Left ventricle myocardium inferior (tissue), 1 donor: ENCODE measurements at places on chromosomes 13 and 19. TPM values are rescaled to one million over a fixed set of nuclear protein-coding genes. Genes with fewer than 3 reads are reported as not detected.
A peak's percentile ranks its signal among the peaks of the same experiment; 100 is the strongest.

The PSG11 gene
- total RNA-seq = not detected

GRCh38 chr19:46624958-46625661 lies at the start of gene PTGIR:
Gene PTGIR, minus strand, starts transcription at chr19:46625089. Its CDS starts 864 bp downstream, at chr19:46624225.
- no peaks in the 10 kb centered on the region for H3K36me3 ChIP-seq
- H3K4me1 ChIP-seq = peaks cover 75% of the 10 kb centered on the region
- no peaks in the 10 kb centered on the region for H3K27me3 ChIP-seq
- H3K4me3 ChIP-seq = peak within 1 kb of the TSS; percentile 55
- peak within 1 kb of the TSS; percentile 85 for H3K27ac ChIP-seq
- peak; percentile 81 for DNase-seq

GRCh38 chr13:73162912-73163911 lies 104.4 kb downstream of the KLF5 start:
- no peak for DNase-seq
- no peaks in the 10 kb centered on the region for H3K4me1 ChIP-seq
- H3K27me3 ChIP-seq = no peaks in the 10 kb centered on the region
- no peak overlapping the region for H3K27ac ChIP-seq

The CBLC gene
- not detected for total RNA-seq

DNA sequence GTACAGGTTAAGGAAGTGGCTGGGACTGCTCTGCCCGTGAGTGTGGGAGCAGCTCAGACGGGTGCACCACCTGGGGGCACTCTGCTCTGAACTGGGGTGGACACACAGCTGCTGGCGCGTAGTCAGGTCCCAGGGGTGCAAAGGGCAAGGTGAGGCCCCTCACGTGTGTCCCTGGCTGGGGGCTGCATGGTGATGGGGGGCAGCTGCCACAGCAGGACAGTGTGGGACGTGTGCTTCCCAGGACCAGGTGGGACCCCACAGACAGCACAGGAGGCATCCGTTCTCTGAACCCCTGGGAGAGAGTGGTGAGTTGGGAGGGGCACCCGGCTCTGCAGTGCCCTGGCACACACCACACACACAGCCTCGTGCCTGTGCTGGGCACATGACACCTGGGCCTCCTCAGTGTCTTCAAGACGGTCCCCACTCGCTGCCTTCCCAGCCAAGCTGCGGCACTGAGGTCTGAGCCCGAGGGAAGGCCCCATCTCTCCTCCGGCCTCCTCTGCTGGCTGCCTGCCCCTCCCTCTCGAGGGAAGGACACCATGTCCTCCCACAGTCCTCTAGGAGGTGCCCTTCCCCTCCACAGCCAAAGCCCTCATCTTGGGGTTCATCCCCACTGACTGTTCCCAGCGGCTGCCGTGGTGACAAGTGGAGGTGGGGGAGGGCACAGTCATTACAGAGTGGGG lies 24.7 kb downstream of the CILP2 start:
- no peaks in the 10 kb centered on the region for H3K4me1 ChIP-seq
- H3K27me3 ChIP-seq = no peaks in the 10 kb centered on the region
- H3K4me3 ChIP-seq = no peak overlapping the region
- no peaks in the 10 kb centered on the region for H3K36me3 ChIP-seq
- H3K27ac ChIP-seq = no peak overlapping the region
- no peak for DNase-seq

DNA sequence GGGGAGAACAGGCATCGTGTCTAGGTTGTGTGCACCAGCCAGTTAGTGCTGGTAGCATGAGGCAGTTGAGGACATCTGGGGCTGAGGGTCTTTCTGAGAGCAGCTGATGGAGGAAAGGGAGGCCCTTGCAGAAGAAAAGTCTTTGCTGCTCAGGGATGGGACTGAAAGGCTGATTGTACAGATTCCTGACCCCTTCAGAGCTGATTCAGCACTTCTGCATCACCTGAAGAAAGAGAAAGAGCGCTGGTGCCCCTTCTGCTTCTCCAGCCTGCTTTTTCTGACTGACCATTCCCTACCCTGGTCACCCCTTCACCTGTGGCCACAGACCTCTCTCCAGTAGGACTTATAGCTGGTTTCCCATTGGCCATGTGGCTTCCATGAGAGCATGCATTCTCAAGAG lies 476.2 kb downstream of the TSHZ3 start:
- H3K4me1 ChIP-seq = no peaks in the 10 kb centered on the region
- H3K27me3 ChIP-seq = peaks cover 28% of the 10 kb centered on the region
- no peak for DNase-seq
- no peak overlapping the region for H3K4me3 ChIP-seq
- no peaks in the 10 kb centered on the region for H3K36me3 ChIP-seq
- no peak overlapping the region for H3K27ac ChIP-seq

The CEACAM18 gene
- total RNA-seq = not detected

DNA sequence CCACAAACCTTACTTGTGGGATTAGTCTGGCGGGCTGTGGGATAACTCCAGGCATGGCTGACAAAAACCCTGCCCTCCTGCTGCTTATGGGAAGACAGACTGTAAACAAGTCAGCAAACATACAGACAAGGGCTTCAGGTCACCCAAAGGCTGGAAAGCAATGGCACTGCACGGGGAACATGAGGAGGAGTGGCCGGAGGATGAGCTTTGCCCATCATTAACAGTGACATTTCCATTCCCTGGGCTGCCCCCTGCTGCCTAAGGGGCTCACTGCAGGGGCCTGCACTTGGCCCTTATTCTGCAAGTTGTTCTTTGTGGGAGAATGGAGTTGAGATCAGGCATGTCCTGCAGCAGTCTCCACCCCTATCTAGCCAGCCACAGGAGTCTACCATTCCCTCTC lies 91.3 kb downstream of the UQCRFS1 start:
- peaks cover 61% of the 10 kb centered on the region for H3K27me3 ChIP-seq
- no peak overlapping the region for H3K27ac ChIP-seq
- no peaks in the 10 kb centered on the region for H3K36me3 ChIP-seq

GRCh38 chr13:51801631-51802099 lies 2.3 kb downstream of the DHRS12 start:
- peaks cover 64% of the 10 kb centered on the region for H3K4me1 ChIP-seq
- peak; percentile 81 for DNase-seq
- no peak overlapping the region for H3K4me3 ChIP-seq
- H3K27me3 ChIP-seq = no peaks in the 10 kb centered on the region

The RNF6 gene
- total RNA-seq = 20.6 TPM

The WDR87 gene
- total RNA-seq = not detected
